Stimulated activated CD8-positive, alpha-beta memory T cell treated with anti-CD3 and anti-CD28 coated beads, Interleukin-4, amount 100 ng/mL, for 4 hours (primary cell): ENCODE measurements at places on chromosomes 12 and 14.

GRCh38 chr14:81605660-81606059 lies 72.0 kb upstream of the SEL1L start:
- DNase-seq: no peak

- no peak for DNase-seq
Observed at GRCh38 chr12:13046964-13047363, 2.8 kb downstream of the FAM234B start.

DNA sequence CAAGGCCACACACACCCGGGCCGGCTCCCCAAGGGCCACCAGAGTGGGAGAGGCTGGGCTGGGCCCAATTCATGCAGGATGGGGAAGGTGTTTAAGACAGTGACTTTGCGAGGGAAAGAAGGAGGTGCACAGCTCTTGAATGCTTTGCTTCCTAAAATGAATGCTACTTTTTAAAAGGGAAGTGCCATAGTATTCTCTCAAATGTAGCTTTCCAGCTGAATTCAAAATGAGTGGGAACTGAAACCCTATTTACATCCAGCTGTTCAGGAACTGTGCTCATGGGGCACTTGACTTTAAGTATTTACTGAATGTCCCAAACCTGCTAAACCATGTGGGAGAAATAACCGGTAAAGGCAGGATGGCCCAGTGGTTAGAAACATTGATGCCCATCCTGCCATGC lies 7.6 kb downstream of the ITPK1 start:
- DNase-seq: no peak

DNA sequence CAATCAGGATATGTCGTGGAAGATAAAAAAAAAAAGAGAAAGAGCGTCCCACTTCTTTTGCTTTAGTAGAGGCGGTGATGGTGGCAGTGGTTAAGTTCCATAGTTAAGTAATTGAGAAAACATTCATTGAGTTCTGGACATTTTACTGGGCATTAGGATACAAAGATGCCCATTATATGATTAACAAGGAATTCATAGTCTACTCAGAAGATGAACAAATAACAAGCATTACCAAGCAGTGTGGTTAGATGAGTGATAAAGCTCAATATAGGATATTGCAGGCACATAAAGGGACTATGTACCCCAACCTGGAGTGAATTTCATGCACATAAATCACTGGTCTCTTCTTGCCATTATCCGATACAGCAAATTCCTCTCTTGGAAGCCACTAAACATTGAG lies 53.7 kb downstream of the ALG10B start:
- no peak for DNase-seq

DNA sequence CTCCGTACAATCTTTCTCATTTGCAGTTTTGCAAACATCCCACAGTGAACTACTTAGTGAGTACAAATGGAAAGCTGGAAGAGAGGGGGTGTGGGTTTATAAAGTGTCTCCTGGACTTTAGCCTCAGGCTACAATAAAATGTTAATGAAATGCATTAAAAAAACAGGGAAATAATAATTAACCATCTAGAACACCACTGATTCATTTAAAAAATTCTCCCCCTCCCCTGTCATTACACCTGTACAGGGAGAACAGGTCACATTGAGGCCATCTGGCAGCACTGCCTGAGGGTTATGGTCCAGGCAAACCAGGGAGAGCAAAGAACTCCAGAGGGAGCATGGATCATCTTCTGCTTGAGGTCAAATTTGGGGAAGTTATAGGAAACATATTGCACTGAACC lies 96.3 kb downstream of the TSPAN8 start:
- DNase-seq: no peak

DNA sequence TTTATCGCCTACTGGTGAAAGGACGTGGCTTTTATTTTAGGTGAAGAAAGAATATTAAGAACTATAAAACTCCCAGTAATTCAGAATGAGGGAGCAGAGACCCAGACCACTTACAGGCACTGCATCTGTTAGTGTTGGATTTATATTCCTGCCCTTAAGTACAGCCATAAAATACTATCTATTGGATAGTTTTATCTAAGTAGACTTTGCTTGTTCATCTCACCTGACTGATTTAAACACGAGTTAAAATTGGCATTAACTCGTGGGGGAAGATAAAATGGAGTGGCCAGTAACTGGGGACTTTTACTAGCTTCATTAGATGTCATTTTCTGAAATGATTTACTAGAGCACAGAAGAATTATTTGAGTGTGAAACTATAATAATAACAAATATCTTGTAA lies 1377.5 kb upstream of the TMEM132C start:
- DNase-seq: no peak

DNA sequence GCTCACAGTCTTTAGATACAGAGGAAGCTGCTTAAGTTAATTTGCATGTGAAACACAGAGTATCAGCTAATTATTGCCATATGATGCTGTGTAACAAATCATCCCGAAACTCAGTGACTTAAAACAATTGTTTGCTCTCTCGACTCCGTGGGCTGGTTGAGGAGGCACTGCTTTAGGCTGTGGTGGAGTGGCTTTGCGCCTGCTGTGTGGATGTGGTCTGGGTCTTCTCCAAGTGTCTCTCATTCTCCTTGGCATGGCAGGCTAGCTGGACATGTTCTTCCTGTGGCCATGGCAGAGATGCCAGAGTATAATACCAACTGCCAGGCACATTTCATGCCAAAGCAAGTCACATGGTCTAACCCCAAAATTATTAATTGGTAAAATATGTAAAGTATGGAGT lies 40.9 kb downstream of the PELI2 start:
- no peak for DNase-seq

DNA sequence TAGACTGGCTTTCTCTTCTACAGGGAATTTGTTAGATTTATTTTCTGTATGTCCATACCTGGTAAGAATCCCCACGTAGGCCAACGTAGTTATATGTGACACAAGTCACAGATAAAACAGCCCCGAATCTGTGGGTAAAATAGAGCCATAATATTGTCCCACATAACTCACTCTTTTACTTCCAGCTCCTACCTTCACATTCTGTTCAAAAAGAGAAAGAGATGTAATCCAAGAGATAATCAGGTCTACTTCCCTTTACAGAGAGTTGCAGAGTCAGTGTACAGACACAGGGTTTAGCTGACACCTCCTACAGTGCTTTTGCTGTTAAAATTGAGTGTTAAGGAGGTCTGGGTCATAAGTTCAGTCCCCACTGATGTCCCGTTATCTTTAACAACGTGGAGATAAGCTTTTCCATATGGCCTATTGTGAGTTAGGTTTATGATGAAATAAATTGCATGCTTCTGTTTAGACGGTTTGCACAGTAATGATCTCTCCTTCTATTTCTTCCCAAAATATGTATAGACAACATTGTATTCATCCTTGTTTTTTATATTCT lies 446.5 kb downstream of the ADAMTS20 start:
- DNase-seq: no peak

GRCh38 chr14:38217553-38217952 lies 9.8 kb downstream of the SSTR1 start:
- no peak for DNase-seq

DNA sequence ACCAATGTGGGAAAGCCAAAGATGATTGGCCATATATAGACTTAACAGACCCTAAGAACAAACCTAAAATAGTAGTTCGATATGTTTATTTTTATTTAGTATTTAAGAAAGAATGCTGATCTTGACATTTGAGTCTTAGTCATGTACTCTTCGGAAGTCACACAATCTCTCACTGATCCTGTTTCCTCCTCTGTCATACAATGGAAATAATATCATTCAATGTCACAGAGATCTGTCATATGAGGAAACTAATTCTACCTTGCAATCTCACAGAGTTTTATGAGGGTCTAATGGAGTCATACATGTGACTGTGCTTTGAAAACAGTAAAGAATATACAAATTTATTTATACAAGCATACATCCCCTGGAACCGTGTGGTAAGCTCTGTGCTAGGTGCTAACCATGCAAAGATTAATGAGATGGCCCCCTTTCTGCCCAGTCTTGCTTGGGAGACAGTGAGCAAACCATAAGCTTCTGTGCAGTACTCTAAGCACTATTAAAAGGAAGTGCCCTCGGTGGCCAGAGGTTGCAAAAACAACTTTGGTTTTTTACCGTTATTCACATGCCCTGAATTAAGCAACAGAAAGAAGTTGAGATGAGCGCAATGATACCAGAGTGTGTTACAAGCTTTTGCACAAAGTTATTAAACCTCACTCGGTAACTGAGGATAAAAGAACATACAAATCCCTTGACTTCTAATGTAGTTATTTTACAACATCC lies 1.7 kb upstream of the LIN7A start:
- DNase-seq: no peak

- no peak for DNase-seq
Observed at GRCh38 chr12:113766879-113767878, 198.9 kb downstream of the RBM19 start.

GRCh38 chr12:119036878-119037825 lies 55.8 kb downstream of the SRRM4 start:
- no peak for DNase-seq

GRCh38 chr12:109432842-109433304 lies 44.2 kb downstream of the KCTD10 start:
- DNase-seq: peak; percentile 52

GRCh38 chr12:26162905-26163304 lies 32.5 kb upstream of the SSPN start:
- no peak for DNase-seq

GRCh38 chr12:104637604-104638003 lies 180.9 kb downstream of the CHST11 start:
- no peak for DNase-seq

DNA sequence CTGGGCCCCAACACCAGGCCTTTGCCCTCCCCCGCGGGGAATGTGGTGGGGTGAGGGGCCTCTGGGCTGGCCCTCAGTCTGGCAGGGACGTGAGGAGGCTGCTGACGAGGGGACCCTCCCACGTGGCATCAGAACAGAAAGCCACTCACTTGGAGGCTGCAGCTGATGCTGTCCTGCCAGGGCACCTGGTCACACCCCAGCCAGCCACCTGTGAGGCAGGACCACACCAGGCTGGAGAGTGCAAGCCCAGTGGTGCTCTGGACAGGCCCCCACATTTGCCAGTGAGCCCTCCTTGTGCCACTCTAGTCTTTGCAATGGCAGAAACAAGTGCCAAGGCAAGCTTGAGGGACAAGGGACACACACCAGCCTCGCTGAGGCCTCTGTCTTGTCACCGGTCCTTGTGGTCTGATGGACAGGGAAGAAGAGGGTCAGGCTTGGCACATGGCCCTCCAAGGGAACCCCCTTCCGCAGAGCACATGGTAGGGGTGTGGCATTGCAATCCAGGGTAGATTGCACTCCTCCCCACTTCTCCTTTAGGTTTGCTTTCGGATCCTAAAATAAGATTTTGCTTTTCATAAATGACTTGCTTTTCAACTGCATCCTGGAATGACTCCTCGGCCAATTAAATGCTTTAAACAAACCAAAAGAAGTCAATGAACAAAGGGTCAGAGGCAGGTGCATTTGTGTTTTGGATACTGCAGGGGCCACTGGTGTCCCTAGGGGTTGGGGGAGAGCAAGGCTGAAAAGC lies 53.7 kb downstream of the CCDC88C start:
- no peak for DNase-seq

GRCh38 chr12:7373226-7373625 lies 69.4 kb downstream of the ACSM4 start:
- DNase-seq: no peak

DNA sequence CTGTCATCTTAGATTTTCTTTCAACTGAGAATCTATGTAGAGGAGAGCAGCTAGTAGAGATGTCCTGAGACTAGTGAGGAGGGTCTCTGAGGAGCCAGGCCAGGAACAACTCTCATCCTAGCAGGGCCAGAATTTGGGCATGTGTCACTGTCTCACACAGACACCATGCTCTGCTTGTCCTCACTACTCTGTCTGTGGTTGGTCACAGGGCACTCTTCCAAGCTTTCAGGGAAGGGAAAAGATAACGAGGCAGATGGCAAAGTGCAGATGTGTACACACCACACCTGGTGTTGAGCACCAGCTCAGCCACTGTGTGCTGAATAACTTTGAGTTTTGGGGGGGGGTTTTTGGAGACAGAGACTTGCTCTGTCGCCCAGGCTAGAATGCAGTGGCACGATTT lies 2.5 kb downstream of the SSPN start:
- DNase-seq: no peak

GRCh38 chr14:100402631-100403030 lies 79.5 kb downstream of the SLC25A47 start:
- no peak for DNase-seq

GRCh38 chr12:989751-990660 lies 1.0 kb upstream of the ERC1 start:
- peak; percentile 11 for DNase-seq

DNA sequence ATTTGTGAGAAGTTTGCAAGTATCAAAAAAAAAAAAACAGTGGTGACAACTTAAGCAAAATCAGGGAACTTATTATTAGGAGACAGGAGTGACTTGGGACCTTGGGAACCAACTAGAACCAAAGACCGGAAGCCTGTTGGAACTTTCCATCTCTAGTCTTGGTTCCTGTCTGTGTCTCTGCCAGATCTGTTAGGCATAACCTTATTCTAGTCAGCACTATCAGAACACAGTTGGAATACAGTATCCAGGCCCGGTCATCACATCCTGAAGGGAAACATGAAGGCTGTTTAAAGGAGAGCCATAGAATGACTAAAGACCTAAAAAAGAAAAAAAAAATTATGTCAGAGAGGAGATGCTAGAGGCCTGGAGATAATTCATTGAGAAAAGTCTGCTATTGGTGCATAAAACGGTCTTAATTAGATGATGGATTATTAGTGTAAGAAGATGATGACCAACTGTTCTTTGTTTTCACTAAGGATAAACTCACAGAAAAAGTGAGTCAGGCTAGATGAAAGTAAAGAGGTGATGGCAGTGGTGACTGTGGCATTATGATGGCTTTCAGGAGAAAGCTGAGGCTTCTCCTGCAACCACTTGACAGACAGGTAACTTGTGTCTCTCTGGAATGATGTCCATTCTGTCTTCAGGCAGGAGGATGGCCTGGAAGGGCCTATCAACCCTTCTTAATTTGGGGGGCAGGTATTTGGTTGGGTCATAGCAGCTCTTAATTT lies 28.2 kb downstream of the DACT1 start:
- DNase-seq: no peak

- DNase-seq: no peak
Observed at GRCh38 chr12:5985471-5985870, 40.4 kb upstream of the ANO2 start.

GRCh38 chr12:89756194-89756584 lies 47.6 kb upstream of the ATP2B1 start:
- no peak for DNase-seq

GRCh38 chr14:59190372-59190771 lies 1.9 kb downstream of the DAAM1 start:
- no peak for DNase-seq

DNA sequence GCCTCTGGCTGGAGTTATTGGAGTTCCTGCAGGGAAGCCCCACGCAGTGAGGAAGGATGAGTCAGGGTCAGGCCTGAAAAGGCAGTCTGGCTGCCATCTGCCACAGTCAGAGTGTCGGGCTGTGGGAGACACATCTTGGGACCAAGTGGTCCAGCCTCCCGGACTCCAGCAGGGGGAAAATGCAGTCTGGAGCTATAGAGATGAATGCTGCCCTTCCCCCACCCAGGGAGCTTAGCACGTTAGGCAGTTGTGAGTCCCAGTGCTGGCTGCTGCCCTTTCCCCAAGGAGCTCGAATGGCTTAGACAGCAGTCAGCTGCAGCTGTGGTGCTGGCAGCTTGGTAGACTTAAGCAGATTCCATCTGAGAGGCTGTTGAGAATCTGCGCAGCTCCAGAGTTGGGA lies 8.2 kb upstream of the NTS start:
- DNase-seq: no peak
